Ecto neural progenitor cell (in vitro differentiated cells): ENCODE measurements at places on chromosomes 7 and 10.

DNA sequence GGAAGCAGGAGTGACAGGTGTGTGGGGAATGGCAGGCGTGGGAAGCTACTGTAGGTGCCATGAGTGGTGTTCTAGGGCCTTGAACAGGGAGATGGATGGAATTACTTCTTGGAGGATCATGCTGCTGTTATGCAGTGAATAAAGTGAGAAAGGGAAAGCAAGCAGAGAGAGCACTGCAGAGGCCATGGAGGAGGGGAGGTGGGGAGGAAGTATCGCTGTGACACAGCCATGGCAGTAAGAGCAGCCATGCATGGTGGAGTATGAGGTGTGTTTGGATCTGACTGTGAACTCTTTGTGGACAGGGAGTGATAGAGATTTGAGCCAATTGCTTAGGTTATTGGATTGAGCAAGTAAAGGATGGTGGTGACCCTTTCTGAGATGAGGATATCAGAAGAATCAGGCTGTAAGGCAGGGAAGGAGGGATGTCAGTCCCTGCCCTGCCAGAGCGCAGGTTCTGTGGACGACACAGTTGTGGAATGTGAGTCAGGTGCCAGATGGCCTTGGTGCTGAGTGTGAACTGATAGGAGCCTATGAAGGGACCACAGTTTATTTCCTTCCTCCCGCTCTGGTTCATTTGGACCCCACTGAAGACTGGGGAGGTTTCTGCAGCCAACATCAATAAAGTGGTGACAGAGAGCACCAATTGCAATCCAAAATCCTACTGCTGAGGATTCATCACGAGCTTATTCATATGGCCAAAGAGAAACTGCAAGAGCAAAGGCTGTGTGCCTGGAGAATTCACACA lies 105.5 kb upstream of the TMEM72 start:
- DNase-seq, result no peak

- no peak for DNase-seq
Measured at GRCh38 chr10:2079603-2080078, 342.3 kb upstream of the ADARB2 start.

GRCh38 chr10:13528123-13528874 lies 515 bp downstream of the BEND7 start:
- peak; percentile 69 for DNase-seq

GRCh38 chr10:42887734-42888503 lies 105.3 kb downstream of the BMS1 start:
- DNase-seq, result no peak

- no peak for DNase-seq
Measured at GRCh38 chr10:79404231-79404609, 41.2 kb downstream of the ZCCHC24 start.

GRCh38 chr7:141590666-141591065 lies 39.5 kb downstream of the AGK start:
- no peak for DNase-seq

DNA sequence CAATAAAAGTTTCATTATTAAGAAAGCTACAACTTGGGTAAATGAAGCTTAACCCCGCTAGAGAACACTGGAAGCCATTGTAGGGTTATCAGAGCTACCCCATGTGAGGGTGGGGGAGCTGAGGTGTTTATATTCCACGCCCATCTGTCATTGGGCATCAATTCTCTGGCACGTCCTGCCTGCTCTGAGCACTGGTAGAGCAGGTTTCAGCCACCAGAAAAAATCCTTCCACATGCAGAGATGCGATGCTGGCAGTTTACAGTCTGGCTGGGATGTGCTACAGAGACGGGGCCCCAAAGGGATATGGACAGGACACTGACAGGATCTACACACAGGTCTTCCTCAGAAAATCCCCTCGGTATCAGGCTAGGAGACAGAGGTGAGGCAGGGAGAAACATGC lies 15.9 kb upstream of the RAPGEF5 start:
- DNase-seq, result no peak

- no peak for DNase-seq
Measured at GRCh38 chr10:119289227-119289920, 82.0 kb downstream of the GRK5 start.

DNA sequence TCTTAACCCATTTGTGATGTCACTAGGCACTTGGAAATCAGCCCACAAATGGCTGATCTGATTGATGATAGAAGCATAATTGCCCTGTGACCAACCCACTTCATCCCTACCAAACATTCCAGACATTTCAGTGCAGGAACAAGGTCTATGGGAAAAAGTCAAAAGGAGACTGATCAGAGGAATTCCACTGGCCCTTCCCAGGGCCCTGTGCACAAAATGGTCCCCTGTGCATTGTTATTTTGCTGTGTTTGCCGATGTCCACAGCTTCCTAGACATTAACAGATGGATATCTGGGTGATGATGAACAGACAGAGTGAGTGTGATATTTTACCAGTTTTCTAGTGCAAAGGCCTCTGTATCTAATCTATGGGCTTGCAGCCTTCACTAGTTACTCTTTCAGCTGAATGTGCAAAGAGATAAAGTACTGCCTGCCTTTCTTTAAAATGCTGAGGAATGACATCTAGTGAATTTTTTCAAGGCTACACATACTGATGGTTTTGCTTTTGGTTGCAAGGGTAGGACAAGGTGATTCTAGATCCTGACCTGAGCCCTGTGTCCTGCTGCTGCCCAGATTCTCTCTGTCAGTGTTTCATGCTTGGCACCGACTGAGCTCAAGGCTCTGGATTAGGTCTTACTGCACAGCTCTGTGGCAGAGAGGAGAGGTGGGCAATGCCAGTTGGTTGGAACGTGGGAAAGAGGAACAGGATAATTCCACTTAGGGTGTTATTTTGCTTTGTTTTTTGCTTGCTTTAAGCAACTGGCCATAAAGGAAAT lies 55.4 kb downstream of the CALD1 start:
- DNase-seq, result no peak

- no peak for DNase-seq
Measured at GRCh38 chr10:132146271-132146671, 40.5 kb upstream of the DPYSL4 start.

DNA sequence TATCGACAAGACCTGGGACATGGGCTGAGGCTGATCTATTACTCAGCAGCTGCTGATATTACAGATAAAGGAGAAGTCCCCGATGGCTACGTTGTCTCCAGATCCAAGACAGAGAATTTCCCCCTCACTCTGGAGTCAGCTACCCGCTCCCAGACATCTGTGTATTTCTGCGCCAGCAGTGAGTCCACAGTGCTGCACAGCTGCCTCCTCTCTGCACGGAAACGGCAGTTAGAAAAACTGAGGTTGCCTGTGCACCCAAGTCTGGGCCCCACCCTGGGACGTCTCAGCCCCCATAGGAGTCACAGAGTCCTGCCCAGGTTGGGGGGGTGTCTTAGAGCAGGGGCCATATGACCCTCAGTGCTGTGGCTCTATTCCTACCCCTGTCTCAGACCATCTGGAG lies 167.4 kb upstream of the PRSS58 start:
- no peak for DNase-seq

DNA sequence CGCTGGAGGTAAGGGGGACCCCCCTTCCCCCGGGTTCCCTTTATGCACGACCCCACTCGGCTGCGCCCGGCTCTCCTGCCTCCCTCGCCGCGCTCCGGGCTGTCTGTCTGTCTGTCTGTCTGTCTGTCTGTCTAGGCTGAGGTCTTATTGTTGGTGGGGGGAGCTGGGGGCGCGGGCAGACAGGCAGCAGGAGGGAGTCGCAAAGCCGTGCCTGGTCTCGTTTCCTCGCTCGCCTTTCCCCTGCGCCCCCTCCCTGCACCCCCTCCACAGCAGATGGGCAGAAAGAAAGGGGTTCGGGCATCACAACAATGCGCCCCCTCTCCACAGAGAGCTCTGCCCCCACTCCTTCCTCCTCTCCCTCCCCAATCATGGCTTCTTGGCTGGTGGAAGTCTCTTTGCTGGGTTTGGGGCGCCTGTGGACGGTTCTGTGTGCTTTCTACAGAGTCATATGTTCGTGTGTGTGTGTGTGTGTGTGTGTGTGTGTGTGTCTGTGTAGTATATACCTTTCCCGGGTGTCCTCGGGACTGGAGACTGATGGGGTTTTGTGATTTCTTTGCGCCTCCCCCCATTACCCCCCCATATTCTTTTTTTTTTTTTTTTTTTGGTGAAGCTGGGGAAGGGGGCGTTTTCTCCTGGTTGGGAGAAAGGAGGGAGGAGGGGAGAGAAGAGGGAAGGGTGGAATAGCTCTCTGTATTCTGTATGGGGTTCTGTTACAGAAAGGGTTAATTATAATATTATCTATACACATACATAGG lies 1.9 kb downstream of the AUTS2 start:
- DNase-seq, result peak; percentile 69

DNA sequence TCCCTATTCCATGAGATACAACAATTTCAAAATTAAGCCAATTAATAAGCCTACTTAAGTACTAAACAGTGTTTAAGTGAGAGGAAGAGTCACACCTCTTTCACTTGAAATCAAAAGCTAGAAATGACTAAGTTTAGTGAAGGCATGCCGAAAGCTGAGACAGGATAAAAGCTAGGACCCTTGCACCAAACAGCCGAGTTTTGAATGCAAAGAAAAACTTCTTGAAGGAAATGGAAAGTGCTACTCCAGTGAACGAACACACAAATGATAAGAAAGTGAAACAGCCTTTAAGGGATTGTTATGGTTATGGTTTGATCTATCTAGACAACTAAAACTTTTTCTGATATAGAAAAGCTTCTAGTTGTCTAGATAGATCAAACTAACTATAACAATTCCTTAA lies 135.4 kb upstream of the KMT2E start:
- no peak for DNase-seq

- DNase-seq, result no peak
Measured at GRCh38 chr10:109668154-109668665, 255.1 kb downstream of the XPNPEP1 start.

GRCh38 chr10:132544744-132545658 lies 7.4 kb downstream of the INPP5A start:
- no peak for DNase-seq

- DNase-seq, result no peak
Measured at GRCh38 chr10:103490986-103491314, 2.6 kb upstream of the NEURL1 start.

GRCh38 chr10:29966269-29966668 lies 93.1 kb downstream of the JCAD start:
- no peak for DNase-seq

DNA sequence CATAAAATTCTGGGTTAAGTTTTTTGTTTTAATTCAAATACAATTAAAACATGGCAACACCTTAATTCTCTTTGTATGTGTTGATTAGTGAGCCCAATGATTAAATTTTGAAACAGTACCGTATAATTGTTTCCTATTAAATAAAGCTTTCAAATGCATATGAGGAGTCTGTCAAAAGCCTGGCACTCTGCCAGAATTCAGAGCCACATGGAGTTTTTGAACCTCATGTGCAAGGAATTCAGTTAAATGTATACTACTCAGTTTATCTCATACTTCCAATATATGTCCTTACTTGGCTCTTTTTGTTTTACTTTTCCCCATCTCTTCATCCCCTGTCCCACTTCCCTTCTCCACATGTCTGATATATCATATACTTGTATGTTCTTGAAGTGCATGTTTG lies 165.6 kb upstream of the FAM3C start:
- no peak for DNase-seq

DNA sequence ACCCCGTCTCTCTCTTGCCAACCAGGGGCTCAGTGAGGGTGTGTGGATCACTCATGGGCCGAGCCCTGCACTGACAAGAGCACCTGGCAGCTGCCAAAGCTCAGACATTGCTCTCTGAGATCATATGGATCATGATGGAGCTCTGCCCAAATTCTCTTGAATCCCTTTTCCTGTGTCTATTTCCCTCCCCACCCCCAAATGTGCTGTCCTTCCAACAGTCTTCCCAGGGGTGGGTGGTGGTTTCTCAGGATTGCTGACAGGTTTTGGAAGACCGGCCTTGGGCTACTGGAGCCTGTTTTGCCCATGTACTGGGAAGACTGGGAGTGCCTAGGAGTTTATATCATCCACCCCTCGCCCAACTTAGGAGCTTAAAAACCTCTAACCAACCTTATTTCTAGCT lies 10.5 kb downstream of the ARHGAP22 start:
- DNase-seq, result peak; percentile 38

DNA sequence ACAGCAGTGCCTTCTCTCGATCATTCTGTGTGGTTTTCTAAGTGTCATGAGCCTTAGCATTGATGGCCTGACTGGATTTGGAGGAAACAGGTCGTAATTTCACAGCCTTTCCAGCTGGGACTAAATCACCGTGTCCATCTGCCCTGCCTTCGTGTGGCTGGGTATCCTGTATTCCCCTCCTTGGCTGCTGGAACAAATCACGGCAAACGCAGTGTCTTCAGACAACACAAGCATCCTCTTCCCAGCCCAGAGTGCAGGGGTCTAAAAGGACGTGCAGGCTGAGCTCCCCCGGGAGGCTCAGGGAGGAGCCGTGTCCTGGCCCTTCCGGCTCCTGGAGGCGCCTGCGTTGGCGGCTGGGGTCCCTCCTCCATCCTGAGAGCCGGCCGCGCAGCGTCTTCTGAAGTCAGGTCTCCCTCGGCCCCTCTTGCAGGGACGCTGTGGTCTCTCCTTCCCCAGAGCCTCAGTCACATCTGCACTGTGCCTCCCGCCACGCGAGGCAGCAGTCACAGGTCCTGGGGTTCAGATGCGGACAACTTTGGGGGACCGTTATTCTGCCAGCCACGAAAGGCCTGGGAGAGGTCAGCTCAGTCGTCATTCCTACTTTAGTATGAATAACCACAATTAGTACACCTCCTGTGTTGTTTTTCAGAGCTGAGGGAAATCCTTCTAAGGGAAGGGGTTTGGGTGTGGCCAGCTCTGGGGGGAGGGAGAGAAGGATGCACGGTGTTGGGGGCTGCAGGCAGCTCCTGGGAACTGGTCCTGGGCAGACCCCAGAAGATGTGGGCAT lies 41.1 kb downstream of the FAM20C start:
- no peak for DNase-seq

DNA sequence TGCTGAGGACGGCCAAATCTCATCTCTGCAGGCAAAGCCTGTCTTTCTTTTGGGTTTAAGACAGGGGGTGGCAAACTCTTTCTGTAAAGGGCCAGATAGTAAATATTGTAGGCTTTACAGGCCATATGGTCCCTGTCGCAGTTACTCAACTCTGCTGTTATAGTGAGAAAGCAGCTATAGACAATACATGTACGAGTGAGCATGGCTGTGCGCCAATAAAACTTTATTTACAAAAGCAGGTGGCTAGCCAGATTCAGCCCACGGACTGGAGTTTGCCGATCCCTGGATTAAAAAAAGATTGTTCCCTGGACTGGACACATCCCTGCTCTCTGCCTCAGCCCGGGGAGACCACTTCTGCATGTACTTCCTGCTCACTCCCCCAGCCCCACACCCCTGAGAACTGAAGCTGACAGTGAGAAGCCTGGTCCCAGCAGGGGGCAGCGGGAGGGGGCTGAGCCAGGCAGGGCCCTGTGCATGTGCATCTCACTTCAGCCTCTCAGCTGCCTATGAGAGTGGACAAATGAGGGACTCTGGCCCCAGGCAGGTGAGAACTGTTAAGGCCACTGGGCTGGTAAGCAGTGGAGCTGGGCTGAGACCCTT lies 392.4 kb downstream of the PLXNA4 start:
- no peak for DNase-seq
